ENCODE measurements at places on chromosomes 4 and X.

- no peak for DNase-seq
These were observed 1026.0 kb downstream of the ADGRL3 start for GRCh38 chr4:62226082-62226481.

DNA sequence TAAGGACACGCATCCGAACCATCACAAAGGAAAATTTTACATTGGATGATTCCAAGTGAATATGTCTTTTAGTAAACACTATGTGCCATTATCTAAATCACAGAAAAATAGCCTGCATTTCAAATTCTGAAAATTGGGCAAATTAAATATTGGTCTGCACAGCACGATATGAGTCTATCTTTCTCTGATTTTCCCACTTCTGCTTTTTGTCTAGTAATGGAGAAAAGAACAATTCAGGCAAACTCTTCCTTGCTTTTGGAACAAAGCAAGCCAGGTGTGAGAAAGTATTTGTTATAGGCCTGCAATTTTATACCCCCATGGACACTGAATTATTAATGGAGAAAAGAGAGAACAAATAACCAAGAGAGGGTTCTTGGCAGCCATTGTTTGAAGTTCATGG lies 97.8 kb downstream of the ZNF827 start:
- DNase-seq, result no peak

GRCh38 chr4:108488865-108489264 lies 131.5 kb upstream of the RPL34 start:
- no peak for DNase-seq

DNA sequence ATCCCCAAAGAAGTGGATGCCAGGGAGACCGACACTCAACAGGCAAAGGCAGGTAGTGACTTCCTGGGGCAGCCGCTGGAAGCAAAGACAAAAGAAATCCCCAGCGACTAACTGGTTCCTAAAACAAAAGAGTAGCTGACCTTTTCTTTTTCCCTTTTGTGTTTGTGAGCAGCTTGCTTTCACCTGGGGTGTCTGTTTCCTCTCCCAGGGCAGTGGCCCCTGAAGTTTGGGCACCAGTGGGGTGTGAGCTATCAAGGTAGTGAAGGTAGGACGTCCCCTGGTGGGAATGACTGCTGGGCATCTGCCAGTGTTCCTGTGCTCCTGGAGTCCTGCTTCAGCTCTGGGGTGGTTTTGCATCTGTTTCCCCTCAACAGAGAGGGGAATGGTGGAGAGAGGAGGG lies 41.6 kb upstream of the STIM2 start:
- DNase-seq, result no peak

DNA sequence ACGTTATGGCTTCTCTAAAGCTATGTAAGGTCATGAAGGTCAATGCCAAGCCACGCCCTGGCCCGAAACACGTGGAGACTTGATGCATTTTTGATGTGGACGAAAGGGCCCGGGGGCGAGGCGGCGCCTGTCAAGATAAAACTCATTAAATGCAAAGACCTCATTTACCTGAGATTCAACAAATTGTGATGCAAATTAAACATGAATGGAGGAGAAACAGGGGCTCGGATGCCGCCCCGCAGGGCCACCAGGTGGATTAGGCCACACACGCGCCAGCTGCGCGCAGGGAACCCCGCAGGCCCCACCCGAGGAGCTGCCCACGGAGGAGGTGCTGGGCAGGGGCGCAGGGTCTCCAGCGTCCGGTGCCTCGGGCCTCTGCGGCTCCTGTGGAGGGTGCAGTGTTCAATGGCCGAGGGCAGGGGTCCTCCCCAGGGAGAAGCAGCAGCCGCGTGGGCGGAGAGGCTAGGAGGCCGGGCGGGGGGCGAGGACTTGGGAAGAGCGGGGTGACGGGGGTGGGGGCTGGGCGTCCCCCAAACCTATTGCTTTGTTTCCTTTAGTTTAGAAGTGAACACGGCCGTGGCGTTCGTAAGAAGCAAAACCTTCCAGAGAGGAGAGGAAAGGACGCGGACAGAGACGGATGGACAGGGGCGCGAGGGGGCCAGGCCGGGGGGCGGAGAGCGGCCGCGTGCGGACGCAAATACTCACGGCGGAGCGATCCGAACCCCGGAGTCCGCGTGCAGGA lies 40.4 kb downstream of the CPLX1 start:
- DNase-seq, result no peak

DNA sequence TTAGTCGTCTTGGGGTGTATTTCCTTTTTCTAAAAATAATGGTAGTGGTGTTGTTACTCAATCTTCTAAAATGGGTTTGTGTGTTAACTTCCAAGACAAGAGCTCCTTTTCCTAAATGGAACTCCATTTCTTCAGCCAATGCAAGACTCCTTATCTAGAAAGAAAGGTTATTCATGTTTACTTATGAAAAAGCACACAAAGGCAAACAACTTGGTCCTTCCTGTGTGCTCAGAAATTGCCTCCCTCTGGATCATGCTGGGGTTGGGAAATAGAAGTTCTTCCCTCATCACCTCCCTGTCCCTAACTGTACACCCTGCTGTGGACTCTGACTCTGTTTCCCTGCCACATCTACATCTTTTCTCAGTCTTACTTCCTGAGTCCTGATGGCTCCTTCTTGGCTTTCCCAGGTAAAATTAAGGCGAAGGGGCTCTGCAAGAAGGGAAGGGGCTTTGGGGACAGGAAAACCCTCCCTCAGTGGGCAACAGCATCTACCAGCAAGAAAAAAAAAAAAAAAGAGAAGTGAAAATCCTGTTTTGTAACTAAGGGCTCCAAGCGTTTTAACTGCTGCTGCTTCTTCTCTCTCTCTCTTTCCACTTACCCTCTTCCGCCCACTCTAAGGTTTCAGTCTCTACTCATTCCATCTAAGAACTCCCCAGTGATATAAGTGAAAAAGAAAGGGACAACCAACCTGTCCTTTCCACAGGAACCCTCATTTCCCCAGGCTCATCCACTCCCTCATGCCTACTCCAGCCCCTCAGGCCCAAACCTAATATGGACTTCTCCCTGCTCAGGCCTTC lies 19.8 kb upstream of the TASL start:
- no peak for DNase-seq

GRCh38 chr4:86593688-86594558 lies at the start of gene PTPN13:
Gene PTPN13 (plus strand): TSS chr4:86594315. CDS start chr4:86635257, 40,942 bp downstream.
- peak; percentile 84 for DNase-seq

DNA sequence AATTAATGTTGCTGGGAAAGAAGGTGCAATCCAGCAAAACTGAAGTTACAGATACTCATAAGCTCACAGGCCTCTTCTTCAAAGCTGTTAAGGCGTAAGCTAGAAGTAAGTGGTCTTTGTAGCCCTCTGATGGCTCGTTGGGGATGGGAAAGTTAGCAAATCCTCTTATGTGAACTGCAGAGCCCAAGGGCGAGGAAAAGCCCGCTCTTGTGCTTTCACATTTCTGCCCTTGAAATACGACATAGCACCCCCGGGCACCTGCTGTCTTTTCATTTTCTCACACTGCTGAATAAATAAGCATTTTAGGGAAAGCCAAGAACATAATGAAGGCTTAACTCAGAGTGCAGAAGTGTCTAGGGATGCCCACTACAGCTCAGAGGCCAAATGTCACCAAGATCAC lies 73.1 kb upstream of the SORBS2 start:
- no peak for DNase-seq

GRCh38 chrX:103376979-103377324 lies 614 bp downstream of the BEX3 start:
- no peak for DNase-seq

- no peak for DNase-seq
These were observed 92.5 kb upstream of the MAMLD1 start for GRCh38 chrX:150270622-150271021.

DNA sequence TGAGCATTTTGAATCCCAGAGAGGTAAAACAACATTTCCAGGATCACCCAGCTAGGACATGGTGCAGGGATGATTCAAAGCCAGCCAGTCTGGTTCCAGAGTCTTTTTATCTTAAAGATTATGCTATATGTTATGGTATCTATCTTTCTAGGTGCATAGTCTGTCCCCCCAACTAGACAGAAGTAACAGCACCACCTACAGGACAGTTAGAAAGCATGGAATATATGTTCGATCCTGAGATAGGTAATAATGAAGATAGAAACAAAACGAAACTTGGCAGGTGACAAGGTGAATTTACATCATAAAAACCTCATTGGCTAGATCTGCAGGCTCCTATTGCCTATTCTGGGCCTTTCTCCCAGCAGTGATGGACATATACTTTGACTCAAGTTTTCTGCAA lies 723.2 kb downstream of the SMARCA1 start:
- peak; percentile 6 for DNase-seq

- DNase-seq, result no peak
These were observed 46.4 kb downstream of the SGMS2 start for GRCh38 chr4:107870916-107871786.

GRCh38 chr4:30720021-30720660 lies at the start of gene PCDH7:
Gene PCDH7 (plus strand): TSS chr4:30720369. CDS start chr4:30721423, 1,054 bp downstream.
- no peak for DNase-seq

DNA sequence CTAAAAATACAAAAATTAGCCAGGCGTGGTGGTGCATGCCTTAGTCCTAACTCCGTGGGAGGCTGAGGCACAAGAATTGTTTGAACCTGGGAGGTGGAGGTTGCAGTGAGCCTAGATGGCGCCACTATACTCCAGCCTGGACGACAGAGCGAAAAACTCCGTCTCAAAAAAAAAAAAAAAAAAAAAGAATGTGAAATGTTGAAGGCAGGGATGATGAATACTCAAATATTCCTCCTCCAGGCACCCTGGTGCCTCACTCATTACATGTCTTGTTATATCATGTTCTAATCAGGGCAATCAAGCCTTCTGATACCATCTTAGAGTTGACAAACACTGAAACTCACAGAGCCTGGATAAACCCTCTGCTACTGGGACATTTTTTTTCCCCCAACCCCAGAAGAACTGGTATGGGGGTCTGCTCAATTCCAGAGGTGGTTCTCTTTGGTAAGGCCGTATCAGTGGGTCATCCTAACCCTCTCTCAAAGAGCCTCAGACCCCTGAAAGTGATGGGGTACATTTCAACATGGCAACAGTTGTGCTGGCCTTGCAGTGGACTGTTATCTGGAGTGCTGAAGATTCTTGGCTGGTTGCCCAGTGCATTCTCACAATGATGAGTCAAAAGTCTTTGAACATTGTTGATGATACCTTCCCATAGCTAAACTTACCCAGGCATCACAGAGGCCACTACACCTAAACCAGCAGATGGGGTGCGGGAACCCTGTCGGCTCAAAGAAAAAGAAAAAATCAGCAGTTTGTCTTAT lies 2.4 kb upstream of the SH3KBP1 start:
- DNase-seq, result peak; percentile 48

GRCh38 chr4:181761156-181761555 lies 482.0 kb upstream of the TENM3 start:
- no peak for DNase-seq

DNA sequence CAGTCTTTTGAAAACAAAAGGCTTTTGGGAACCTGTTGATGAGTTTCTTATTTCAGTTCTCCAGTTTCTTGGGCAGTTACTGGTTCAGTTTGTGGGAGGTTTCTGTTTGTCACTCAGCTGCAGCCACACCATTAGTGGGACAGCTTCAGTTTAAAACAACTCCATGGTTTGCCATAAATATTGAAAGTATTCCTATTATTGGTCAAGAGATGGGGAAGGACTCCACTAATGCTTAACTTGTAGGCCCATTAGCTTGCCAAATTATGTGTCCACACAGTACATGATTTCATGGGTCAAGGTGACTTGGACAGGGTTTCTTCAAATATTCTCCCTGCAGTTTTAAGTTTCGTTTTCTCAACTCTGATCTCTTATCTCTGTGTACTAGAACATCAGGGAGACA lies 15.5 kb upstream of the ASIC5 start:
- DNase-seq, result no peak

DNA sequence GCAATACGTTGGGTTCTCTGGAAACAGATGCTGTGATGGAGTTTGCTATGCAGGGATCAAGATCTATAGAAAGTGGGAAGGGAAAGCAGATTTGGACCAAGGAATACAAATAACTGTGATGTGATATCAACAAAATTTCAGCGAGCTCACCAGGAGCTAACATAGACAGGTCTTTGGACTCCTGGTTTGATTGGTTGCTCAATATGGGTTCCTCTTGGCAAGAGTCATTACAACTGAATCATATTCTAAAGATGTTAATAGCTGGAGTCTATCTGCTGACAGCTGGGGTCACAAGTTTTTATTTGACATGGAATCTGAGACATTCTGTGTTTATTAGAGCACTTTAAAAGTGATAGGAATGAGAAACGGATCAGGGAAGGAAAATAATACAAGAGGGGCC lies 637.6 kb upstream of the GNPDA2 start:
- no peak for DNase-seq

GRCh38 chr4:1381181-1381621 lies 25.0 kb downstream of the NKX1-1 start:
- DNase-seq, result no peak

DNA sequence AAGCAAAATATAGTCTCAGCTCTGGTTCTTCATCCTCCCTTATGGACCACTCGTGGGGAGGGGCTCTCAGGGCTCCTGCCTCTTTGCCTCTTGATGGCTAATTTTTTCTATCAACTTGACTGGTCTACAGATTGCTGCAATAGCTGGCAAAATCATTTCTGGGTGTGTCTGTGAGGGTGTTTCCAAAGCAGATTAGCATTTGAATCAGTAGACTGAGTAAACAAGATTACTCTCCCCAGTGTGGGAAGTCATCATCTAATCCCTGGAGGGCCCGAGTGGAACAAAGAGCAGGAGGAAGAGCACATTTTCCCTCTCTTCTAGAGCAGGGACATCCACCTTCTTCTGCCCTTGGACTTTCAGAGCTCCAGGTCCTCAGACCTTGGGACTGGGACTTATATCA lies 153.5 kb downstream of the STK32B start:
- DNase-seq, result no peak

DNA sequence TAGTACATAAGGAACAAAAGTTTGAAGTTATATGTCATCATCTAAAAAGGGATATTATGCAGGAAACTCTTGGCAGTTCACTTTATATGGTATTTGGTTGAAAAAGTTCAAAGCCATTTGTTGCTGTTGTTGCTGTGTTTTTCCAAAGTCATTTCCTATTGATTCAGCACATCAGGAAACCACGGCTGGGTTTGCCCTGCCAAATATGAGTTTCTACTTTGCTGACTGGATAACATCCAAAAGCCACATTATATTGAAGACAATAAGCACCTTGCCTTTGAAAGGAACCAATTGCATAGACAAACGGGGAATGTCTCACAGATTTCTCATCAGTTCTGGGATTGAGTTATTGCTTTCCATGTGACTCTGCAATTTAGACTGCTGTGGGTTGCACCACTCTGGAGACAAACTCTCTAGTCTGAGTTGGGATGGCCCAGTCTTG lies 206.1 kb downstream of the SLC39A8 start:
- no peak for DNase-seq

GRCh38 chrX:123993326-123993725 lies 31.8 kb downstream of the STAG2 start:
- no peak for DNase-seq
